ENCODE measurements at places on chromosomes 5 and 9.
A peak's percentile ranks its signal among the peaks of the same experiment; 100 is the strongest.

DNA sequence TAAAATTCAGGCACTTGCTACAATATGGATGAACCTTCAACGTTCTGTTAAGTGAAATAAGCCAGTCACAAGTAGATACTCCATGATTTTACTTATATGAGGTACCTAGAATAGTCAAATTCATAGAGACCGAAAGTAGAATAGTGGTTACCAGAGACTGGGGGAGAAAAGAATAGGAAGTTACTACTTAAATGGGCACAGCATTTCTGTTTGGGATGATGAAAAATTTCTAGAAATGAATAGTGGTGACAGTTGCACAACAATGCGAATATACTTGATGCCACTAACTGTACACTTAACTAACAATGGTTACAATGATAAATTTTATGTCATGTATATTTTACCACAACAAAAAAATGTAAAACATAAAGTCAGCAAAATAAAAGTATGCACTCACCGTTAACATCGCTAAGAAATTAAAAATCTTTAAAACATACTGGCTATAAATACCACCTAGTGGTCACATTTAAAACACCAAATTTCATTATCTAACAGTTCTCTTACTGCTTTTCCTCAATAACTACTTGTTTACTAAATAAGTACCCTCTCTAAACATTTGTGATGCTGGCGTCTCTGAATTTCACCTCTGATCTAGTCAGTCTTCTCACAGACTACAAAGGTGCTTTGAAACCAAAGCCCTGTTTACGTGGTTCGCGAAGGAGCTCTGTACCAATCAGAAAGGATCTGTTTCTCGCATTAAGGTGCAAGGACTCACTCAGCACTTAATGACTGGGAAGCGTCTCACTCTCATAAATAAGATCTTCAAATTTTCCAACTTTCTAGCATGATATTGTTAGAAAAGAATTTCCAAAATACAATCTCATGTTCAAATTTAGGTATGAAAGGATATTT, 22.7 kb downstream of the KIF3A start:
- DNase-seq = no peak

- no peak for DNase-seq
Observed at GRCh38 chr9:73565833-73566465, 414.3 kb downstream of the ANXA1 start.

DNA sequence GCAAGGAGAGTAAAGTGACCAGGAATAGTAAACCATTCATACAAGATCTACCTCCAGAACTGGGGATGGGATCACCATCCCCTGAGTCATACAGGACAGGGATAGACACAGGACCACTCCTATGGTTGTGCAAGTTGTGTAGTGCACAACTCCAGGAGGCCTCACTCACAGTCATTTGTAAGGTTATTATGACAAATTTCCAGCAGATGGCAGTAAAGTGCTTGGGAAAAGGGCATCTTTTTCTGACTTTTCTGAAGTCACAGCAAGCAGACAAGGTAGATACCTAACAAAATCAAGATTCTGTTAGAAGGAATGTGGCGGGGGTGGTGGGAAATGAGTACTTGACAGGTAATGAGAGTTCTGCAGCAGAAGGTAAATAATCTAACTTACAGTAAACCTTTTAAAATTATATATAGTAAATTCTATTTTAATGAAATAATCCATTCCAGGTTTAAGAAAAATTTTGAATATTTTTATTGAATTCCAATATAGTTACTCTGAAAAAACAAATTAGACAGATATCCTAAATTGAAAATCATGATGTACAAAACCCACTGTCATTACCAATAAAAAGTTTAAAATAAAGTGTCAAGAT, 16.7 kb upstream of the KIF27 start:
- peak; percentile 51 for DNase-seq

DNA sequence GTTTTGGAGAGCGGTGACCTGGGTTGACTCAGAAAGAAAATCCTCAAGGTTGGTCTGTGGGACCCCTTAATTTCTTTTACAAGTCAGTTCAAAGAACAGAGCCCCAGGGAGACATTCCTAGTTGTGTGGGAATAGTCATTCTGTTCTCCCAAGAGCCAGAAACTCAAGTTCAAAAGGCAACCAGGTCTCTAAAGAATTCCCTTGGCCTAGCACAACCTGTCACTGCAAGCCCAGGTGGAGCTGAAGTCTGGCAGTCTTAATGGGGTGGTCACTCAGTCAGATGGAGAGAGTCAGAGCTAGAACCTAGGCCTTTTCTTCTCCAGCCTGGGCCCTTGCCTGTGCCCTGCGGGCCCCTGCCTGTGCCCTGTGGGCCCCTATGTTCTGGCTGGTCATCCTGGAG, 37.5 kb upstream of the CDKN2AIPNL start:
- DNase-seq = no peak

GRCh38 chr9:76351006-76351405, 43.2 kb downstream of the RFK start:
- peak; percentile 18 for DNase-seq

DNA sequence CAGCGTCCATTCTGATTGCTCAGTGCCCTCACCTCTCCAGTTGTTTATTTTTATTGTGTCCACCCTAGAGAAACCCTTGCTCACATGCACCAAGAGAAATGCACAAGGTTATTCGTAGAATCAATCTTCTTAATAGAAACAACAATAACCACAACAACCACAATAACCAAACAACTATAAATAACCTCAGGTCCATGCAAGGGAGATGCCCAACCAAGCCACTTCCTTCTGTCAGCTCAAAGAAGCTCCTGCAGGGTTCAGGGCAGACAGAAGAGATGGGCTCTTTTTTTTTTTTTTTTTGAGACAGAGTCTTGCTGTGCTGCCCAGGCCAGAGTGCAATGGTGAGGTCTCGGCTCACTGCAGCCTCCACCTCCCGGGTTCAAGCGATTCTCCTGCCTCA, 14.9 kb upstream of the TCOF1 start:
- no peak for DNase-seq

- no peak for DNase-seq
Observed at GRCh38 chr5:145636371-145636770, 198.8 kb downstream of the PRELID2 start.

DNA sequence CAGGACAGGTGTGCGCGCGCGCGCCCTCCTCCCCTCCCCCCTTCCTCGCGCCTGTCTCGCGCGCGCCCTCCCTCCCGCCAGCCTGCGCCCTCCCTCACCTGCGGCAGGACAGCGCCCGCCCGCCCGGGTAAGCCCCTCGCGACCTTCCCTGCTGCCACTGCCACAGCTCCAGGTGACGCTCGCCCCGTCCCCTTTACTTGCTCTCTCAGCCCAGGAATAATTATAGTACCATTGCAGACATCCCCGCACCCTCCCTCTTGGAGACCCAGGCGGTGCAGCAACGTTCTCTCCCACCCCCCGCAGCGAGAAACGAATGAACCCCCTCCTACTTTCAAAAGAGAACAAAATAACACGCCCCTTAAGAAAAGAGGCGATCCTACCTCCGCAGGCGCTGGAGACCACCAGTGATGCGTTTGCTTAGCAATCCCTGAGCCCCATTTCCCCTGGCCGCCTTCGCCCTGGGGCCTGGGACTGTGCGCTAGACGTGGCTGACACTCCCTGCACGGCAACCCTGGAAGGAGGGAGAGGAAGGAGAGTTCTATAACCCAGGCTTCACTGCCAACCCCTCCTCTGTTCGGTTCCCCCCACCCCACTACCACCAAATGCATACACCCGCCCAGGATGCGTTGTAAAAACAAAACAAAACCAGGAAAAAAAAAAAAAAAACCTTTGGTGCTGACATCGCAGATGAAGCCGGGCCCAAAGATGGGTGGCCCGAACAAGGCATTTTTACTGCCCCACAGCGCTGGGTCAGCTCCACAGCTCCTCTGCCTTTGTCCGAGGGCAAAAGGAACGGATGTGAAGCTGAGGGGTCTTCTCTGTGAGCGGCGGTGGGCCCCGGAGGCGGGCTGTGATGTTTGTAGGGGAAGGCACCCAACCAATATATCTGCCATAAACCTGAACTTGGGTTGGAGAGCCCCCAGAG, 5.6 kb upstream of the PURA start:
- DNase-seq = peak; percentile 38

DNA sequence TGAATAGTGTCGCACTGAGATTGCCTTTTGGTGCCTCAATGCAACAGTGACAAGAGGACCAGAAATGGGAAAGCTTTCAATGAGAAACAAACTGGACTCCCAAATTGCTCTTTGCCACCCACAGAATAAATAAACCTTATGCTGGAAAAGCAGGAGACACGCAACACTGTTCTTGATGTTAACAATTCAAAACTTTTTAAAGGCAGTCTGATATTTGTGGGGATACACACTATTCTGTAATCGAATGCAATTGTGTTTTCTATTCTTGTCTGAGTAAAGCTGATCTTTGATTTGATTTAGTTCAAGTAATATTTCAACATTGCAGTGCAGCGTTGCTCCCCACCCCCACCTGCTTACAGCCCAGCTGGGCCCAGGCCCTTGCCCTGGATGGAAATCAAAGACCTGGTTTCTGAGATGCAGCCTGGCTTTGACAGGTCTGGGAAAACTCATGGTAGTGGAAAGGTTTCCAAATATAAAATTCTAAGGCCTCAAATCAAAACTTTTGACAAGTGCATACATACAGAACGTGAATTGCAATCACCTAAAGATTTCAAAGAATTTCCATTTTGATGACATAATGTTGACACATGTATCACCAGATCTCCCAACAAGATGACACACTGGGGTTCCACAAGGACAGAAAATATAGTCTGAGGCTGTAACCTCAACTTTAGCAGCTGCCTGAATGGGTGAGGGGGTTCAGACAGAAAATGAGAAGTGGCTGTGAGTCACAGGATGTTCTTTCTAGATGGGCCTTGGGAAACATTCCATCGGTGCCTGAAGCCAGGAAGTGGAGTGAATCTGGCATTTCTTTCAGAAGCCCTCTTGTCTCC, 55.1 kb downstream of the ABCA1 start:
- no peak for DNase-seq

- DNase-seq = no peak
Observed at GRCh38 chr5:14321936-14322335, 178.8 kb downstream of the TRIO start.

DNA sequence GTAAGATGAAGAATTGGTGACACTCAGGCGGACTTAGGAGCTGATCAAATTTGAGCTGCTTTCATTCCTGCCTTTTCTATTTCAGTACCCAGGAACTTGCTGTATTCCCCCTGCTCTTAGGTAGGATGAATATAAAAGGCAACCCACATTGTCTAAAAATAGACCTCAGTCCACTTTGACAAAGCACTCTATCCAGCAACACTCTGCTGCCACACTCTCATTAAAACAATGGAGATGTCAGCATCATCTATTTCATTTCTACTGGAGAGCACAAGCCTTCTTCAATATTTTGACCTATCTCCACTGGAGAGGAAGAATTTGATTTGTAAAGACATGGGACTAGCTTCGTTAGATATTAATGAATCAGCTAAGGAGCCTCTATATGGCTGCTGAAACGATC, 468.4 kb downstream of the PTPRD start:
- DNase-seq = no peak

DNA sequence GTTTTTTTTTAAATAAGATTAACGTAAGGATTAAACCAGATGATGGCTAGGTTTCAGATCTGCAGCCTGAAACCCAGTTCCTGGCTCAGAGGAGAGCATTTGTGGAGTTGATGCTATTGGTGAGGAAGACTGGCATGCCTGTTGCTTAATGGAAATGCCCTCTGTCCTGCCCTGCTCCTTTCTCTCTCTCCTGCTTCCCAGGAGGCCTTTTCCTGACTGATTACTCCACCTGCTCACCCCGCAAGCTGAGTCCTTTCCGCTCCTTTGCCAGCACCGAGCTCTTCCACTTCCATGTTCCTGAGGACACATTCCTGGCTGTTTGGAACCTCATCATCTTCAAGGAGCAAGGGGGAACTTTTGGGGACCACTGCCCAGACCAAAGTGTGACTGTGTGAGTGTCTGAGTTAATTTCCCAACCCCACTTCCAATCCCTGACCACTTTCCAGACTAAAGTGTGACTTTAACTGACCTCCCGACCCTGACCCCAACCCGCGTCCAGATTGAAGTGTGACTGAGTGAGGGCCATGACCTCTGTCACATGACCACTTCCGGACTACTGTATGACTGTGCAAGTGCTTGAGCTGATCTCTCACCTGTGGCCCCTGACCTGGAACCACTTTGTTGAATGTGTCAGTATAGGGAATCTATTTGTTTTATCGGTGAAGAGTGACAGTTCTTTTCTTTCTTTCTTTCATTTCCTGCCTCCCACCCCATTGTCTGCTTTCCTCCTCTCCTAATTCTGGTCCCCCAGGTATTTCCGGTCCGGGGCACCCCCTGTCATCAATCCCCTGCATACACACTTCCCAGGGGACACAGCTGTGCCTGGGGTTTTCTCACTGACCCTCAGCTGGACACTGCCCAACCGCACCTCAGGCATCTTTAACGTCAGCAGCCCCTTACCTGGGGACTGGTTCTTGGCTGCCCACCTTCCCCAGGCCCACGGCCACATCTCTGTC, 5.5 kb downstream of the TMEM8B start:
- DNase-seq = no peak

GRCh38 chr5:172111852-172112225, 76.2 kb downstream of the STK10 start:
- DNase-seq = no peak

- peak; percentile 70 for DNase-seq
Observed at GRCh38 chr5:138503487-138504270, 38.4 kb downstream of the EGR1 start.

GRCh38 chr5:43309122-43309521, 4.1 kb downstream of the HMGCS1 start:
- no peak for DNase-seq

DNA sequence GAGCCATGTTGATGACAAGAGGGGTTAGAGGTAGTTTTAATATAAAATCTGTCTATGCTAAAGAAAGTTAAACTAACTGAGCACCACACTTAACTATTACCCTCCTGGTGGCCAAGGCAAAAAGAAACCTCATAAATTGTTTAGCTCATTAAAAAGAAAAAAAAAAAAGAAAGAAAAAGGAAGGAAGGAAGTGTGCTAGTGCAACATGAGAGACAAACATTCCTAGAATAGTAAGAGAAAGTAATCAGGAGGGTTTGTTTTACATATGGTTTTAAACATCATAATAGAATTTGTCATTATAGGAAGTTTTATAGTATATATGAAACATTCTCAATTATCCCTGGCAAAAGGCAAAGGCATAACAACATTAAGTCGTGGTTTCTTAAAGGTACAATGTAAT, 152.3 kb downstream of the SNX18 start:
- DNase-seq = no peak

GRCh38 chr9:77018058-77018968, 1.1 kb upstream of the FOXB2 start:
- peak; percentile 12 for DNase-seq

Measured in GM10248 (cell line).